ENCODE measurements at places on chromosomes 6 and 20. TPM values are rescaled to one million over a fixed set of nuclear protein-coding genes. Genes with fewer than 3 reads are reported as not detected.

NOX3 gene
- not detected for polyA plus RNA-seq

GRCh38 chr6:70180901-70181599, 121.8 kb downstream of the COL9A1 start:
- DNase-seq = no peak

GRCh38 chr6:129635396-129636130, 74.4 kb downstream of the ARHGAP18 start:
- peak; percentile 78 for DNase-seq

DNA sequence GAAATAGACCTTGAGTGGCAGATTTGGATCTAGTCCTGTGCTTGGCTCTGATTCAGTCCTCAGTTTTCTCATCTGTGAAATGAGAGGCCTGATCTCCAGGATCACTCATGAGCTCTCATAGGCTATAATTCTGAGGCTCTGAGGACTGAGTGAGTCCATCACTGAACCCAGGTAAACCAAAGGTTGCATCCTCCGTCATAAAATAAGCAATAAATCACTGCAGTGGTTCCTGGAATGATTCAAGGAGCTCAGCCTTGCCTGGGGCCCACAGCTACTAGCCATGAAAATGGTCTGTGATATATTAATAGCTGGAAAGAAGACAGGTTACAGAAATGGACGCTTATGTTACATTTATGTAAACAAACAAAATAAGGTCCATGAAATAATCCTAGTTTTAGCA, 124.8 kb downstream of the MAP3K7 start:
- no peak for DNase-seq

Measured in left lung (tissue), 14 donors.